NCI-H748 treated with DMSO at 0.1 percent for 48 hours (cell line): ENCODE measurements at places on chromosomes 6 and 20.

DNA sequence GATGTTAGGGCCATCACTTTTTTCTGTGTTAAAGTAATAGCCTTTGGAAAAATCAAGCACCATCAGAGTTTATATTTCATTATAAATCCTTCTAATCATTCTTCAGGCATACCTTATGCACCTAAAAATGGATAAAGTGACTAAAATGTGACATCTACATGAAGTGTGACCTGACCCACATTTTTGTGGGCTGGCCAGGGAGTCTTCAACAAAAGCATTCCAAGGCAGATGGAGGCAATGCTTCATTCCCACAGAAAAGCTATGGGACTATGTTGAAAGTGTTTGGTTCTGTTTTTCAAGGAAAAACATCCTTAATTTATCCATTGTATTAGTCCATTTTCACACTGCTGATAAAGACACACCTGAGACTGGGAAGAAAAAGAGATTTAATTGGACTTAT is 58.8 kb upstream of the LTV1 start:
- no peak for DNase-seq

- DNase-seq: no peak
Observed at GRCh38 chr20:51573576-51574243, 31.2 kb upstream of the NFATC2 start.

DNA sequence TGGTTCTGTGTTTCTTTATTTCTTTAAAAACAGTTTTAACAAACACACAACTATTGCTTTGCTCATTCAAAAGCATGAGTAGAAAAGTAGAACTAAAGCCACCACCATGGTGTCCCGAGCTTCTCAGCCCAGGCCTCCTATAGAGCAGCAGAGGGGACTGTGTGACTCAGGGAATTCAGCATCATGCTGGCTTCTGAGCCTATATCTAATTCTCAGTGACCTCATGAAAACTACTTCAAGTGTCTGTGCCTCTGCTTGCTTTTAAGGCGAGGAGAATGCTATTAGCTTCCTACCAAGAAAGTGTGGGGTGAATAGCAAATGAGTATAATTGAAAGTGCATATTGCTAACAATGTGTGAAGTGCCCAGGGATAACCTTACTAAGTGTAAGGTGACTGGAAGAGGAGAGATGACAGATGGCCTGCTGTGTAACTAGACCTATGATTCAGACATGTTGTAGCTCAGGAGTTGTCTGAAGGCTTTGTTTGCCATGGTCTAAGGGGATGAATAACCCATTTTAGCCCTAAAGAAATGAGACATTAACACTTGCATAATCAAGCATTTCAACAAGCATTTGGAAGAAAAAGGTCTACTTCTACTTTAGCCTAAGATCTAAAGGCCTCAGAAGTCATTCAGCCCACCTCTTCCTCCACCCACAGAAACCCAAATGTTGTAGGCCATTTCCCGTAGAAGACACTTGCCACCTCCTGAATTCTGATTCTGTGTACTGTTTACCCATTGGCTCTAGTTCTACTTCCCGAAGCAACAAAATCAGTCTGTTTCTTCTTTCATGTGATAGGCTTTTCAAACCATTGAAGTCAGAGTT is 121.5 kb upstream of the ARG1 start:
- DNase-seq: no peak

DNA sequence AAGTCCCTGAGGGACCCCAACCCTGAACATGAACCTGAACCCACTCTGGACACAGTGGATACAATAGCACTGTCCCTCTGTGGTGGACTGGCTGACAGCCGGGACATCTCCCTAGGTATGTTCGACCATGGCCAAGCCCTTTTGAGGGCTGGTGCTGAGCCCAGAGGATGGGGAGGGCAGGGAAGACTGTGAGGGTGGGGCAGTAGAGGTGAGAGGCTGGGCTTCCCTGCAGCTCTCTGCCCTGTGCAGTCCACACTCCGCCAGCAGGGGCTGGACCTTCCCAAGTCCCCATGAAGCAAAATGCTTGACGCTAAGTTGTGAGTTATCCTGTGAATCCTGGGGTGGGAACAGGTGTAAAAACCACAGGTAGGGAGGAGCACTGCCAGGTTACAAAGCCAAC is 11.5 kb downstream of the LPIN3 start:
- no peak for DNase-seq

DNA sequence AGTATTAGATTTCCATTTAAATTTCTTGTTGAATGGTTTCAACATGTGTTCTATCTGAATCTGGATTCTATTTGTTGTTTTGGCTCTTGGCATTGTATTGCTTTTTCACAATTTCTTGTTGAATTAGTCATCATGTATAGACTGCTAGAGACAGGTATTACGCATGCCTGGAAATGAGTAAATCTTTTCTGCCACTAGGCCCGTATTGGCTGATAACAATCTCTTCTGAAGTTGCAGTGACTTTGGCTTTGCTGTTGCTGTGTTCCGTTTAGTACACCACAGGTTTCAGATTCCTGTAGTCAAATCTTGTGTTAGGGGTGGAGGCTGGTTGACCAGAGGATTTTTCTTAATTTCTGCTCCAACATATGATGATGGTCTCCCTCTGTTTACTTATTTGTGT is 1339.4 kb downstream of the GRIK2 start:
- no peak for DNase-seq

- DNase-seq: no peak
Observed at GRCh38 chr6:43243664-43244321, 512 bp downstream of the TTBK1 start.

- DNase-seq: no peak
Observed at GRCh38 chr20:37706298-37706697, 12.5 kb downstream of the CTNNBL1 start.

DNA sequence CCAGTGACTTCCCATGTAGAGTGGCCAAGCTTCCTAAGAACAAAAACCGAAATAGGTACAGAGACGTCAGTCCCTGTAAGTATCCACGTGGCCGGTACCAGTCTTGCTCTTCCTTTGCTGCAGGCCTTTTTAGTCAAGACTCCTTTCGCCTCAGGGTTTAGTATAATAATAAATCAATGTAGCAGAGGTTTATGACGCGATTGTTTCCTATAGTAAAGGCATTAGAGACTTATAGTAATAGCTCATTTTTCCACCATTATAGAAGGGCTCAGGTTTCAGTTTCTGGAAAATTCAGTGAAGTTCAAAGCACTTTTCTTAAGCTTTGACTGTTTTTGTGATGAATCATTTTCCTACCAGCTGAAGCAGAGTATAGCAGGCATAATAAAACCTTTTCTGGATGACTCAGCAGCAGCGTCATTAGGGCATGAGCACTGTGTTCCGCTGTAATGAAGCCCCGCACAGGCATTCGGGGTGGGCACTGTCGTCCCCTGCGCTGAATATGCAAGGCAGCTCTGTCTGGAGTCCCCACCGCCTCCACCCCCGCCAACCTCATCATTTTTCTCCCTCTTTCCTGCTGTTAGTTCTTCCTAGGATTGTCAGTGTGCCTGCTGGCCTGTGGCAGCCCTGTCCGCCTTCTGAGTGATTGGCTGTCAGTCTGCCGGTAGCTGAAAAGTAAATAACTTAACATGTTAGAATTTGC is 51.3 kb downstream of the PTPN1 start:
- DNase-seq: no peak

DNA sequence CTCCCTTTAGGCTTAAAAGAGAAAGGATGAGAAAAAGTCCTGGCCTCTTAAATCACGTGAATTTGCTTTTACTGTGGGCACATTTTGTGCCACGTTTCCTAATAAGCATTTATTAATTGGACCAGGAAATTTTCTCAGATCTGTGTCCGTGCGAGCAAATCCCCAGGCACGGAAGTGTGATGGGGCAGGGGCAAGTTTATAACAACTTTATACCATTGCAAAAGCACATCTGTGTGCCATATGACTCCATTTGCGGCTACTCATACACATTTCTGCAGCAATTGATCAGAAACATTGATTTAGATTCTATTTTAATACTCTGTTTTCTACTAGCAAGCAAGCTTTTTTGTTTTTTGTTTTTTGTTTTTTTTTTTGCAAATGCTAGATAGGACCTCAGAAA is 373.2 kb downstream of the TAF4 start:
- DNase-seq: no peak
